Purkinje cell (primary cell): ENCODE measurements at places on chromosomes 2 and 18. TPM values are rescaled to one million over a fixed set of nuclear protein-coding genes. Genes with fewer than 3 reads are reported as not detected.

The ATF2 gene
- 36.1 and 39.1 TPM in 2 replicates for polyA plus RNA-seq

The SPHKAP gene
- 2.7 and 4.3 TPM in 2 replicates for polyA plus RNA-seq

The SFXN5 gene
- 53.2 and 54.1 TPM in 2 replicates for polyA plus RNA-seq

The VIL1 gene
- not detected in 2 replicates for polyA plus RNA-seq

The SAG gene
- not detected in 2 replicates for polyA plus RNA-seq

The ASB18 gene
- polyA plus RNA-seq: 0.62 TPM in 1 of 2 replicates, not detected in the other

The COBLL1 gene
- polyA plus RNA-seq: 7.1 and 10.9 TPM in 2 replicates

The GKN2 gene
- not detected in 2 replicates for polyA plus RNA-seq
